ENCODE measurements at places on chromosomes 5 and 9.

DNA sequence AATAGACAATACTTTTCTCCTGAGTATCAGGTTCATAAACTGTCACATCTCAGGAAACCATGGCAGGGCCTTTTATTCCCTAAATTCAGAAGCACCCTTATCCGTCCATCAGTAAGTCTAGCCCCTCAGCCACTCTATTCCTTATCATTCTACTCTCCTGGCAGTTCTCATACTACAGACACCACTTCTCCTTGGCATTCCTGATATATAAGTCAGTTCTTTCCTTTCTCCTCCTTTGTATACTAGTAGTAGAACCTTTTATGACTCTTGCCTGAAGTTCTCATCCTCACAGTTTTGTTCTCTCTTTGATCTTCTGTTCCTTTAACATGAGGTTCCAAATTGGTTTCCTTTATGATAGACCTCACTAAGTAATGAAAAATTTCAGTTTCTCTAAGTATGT lies 29.3 kb downstream of the GRAMD2B start:
- no peak for DNase-seq

DNA sequence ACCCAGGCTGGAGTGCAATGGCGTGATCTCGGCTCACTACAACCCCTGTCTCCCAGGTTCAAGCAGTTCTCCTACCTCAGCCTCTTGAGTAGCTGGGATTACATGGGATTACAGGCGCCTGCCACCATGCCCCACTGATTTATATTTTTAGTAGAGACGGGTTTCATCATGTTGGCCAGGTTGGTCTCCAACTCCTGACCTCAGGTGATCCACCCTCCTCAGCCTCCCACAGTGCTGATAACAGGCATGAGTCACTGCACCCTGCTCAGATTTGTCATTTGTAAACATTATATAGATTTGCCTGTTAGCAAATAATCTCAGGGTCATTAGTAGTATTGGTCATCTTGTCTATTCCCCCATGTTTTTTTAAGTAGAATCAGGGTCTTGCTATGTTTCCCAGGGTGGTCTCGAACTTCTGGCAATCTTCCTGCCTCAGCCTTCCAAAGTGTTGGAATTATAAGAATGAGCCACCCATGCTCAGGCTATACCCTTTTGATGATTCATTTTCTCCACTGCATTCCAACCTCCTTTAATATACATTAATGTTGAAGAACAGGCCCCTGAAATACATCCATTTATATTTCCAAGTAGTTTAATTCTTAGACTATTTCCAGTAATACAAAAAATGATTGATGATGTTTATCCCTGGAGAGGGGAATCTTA lies 17.3 kb downstream of the CENPH start:
- DNase-seq = no peak

GRCh38 chr9:106309925-106310324 lies 553.0 kb upstream of the ZNF462 start:
- no peak for DNase-seq

- no peak for DNase-seq
Measured at GRCh38 chr9:87309236-87309635, 188.4 kb upstream of the DAPK1 start.

- DNase-seq = no peak
Measured at GRCh38 chr5:83044926-83045325, 32.3 kb downstream of the TMEM167A start.

DNA sequence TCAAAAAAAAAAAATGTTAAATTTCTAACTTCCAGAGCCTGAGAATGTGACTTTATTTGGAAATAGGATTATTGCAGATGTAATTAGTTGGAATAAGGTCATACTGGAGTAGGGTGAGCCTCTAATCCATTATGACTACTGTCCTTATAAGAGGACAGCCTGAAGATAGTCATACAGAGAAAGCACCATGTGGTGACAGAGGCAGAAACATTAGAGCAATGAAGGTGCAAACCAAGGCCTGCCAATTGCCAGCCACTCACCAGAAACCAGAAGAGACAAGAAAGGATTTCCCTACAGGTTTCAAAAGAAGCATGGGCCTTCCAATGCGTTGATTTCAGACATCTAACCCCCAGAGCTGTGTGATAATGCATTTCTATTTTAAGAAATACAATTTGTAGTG lies 659.2 kb upstream of the CHD1 start:
- no peak for DNase-seq

GRCh38 chr5:142322747-142323479 lies 1.9 kb downstream of the SPRY4 start:
- no peak for DNase-seq
